LHCN-M2 (cell line): ENCODE measurements at places on chromosomes 1 and 21.
A peak's percentile ranks its signal among the peaks of the same experiment; 100 is the strongest.

DNA sequence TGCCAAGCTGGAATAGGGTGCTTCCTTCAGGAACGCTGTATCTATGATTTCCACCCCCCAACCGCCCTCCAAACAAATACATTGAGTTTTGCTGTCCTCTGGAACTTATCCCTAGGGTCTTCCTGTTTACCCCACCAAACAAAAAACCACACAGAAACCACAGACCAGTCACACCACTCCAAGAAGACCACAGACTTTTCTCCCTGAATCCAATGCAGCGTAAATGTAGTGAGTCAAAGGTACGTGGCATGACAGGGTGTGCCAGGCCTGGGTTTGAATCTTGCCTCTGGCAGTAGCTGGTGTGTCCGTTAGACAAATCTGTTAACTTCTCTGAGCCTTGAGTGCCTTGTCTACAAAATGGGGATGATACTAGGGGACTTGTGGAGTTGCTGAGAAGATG is 27.8 kb downstream of the ASAP3 start:
- peak; percentile 62 for DNase-seq

DNA sequence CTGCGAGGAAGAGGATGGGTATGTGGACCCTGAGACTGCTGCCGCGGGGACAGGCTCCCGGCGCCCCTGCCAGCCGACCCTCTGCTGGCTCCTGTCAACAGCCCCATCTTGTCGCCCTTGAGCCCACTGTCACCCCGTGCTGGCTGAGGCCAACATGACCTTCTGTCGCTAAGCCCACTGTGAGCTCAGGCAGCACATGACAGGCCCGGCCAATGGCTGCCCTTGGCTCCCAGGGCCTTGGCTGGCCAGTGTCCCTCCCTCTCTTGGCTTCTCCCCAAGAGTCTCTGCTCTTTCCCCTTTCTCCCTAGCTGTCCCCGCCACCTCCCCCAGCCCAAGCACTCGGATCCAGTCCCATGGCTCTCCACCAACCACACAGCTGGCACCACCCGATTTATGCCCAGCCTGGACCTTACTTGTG is 3.5 kb downstream of the PEX10 start:
- no peak for DNase-seq

- DNase-seq: no peak
These were observed 97.8 kb upstream of the C8B start for GRCh38 chr1:57063406-57064125.

DNA sequence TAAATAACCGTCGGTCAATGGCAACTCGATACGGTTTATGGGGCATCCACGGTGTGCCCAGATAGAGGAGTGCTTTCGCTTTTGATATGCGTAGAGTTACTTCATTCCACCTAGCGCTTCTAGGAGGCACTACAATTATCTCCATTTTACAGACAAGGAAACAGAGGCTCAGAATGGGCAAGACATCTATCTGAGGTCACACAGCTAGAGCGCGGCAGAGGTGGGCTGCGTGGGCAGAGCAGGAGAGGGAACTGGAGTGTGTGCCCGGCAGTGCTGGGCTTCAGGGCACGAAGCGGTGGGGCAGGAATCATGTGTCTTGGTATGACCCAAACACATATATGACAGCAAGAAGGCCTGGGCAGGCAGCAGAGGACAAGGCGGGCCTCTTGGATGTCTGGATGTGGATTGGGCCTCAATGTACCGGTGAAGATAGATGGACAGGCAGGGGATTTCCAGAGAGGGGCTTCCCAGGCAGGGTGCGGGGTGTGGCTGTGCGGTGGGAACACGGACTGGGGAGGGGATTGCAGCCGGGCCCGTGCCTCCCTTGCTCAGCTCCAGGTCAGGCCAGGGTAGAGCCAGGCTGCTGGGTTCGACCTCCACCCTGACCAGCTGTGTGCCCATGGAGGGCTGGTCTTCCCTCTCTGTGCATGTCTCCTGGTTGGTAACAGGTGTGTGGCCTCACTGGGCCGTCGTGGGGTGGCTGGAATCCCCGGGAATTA is 21.2 kb downstream of the TP73 start:
- no peak for DNase-seq

DNA sequence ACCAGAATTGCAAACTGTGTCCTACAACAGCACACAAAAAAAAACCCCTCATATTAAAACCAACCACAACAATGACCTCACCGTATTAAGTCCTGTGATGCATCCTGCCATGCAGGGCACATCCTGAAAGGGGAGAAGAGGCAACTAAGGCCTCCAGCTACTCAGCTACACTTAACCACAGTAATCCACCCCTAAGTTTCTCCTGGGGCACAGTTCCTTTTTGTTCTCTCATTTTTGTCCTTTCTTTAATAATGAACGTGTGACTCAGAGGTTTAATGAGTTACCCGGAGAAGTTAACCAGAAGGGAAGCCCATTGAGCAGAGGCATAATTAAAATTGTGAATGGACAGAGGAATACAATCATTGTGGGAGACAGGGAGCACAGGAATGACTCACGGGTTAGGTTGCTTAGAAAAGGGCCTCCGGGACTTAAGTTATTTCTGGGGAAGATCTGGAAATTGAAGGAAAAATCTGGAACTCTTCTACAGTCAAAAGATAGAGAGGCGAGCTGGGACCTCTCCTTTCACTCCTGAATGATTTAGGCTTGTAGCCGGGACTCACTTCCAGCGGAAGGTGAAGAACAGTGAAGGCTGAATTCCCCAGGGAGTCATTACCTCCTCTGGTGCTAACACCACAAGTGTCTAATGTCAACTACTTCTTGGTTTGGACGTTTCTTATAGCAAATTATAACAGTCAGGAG is 36.9 kb upstream of the HIVEP3 start:
- peak; percentile 94 for DNase-seq

DNA sequence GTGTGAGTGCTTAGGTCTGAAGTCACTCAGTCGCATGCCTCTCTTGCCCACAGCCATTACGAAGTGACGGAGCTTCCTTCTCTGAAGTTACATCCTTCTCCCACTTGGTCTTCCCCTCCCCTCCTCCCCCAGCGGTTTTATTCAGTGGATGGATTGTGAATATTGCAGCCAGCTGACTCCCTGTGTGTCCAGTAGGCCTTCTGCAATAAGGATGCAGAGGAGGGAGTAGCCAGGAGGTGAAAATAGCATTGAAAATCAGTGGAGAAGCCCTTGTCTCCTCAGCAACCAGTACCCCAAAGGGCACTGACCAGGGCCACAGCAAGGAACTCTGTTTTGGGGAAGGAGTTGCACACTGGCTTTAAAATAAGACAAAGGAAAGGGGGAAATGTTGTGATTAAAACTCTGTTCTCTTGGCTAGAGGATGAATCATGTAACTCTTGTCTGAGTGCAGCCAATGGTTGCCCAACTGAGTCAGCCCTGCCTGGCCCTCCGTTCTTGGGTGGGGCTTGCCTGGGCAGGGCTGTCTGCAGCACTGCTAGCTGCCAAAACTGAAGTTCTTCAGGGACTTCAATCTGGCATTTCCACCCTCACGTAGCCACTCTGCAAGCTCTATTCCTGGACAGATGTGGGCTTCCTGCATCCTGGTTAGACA is 4.3 kb downstream of the S100A10 start:
- DNase-seq: peak; percentile 87

DNA sequence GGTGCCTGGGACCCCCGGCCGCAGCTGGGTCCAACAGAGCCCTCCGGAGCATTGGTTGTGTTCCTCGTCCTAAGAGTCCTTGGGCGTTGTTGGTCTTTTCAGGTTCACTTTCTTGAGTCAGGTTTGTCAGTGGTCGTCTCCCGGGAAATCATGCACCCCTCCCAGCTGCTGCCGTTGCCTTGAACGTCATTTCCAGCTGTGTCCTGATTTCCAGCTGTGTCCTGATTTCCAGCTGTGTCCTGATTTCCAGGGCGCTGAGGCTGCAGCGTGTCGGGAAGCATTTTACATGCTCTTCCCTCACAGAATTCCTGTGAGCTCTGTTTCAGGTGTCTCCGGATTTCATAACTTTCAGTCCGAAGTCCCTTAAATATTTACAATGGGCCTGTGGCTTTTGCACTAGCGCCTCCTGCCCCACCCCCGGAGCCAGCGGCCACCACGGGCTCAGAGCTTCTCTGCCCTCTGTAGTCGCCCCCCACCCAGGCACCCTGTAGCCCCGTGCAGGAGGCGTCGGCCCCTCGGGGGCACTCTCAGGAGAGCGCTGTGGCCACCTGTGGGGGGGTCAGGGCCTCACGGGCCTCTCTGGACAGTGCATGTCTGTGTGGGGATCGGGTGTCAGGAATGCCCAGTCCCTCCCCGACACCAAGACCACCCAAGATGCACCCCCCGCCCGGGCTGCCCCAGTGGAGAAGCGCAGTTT is 66.7 kb downstream of the COL18A1 start:
- DNase-seq: peak; percentile 58

DNA sequence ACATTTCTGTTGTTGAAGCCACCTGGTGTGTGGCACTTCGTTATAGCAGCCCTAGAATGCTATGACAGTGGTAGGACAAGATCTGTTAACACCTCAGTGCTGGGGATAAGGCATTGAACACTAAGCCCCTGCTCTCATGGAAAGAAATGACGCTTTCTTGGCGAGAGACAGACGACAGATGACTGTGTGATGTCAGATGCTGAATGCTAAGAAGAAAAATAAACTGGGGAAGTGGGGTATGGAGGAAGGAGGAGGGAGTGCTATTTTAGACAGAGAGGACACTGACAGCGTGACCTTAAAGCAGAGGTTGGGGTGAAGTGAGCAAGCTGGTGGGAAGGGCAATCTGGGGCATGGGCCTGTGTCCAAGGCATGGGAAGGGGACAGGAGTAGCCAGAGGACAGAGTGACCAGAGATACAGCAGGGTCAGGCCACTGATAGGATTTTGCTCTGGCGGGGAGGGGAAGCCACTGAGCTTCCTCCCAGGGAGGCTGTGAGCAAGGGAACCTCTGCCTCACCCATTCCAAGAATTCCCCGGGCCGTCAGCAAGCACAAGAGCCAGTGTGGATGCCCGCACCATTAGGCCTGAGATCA is 15.2 kb downstream of the DOP1B start:
- DNase-seq: no peak

- DNase-seq: peak; percentile 90
These were observed 48.1 kb upstream of the GOLT1A start for GRCh38 chr1:204261746-204262505.

- no peak for DNase-seq
These were observed 136.1 kb downstream of the DISP1 start for GRCh38 chr1:222950892-222951291.

DNA sequence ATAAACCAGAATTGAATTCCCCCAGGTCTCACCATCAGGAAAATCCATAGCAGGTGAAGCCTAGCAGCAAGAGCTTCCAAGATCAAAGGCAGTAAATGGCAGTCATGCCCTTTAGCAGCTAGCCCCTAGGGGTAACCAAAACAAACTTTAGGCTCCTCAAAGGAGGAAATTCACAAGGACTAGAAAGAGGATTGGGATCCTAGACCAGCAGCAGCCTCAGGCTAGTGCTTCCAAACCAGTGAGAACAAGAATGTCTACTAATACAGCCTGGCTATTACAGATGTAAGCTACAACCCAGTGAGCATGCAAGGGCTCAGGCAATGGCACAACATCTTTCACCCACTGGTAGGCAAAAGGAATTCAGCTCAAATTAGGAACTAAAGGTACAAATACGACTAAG is 11.1 kb upstream of the RIMKLA start:
- no peak for DNase-seq

GRCh38 chr1:65422241-65423203 is 2.1 kb downstream of the LEPR start:
- DNase-seq: peak; percentile 84

DNA sequence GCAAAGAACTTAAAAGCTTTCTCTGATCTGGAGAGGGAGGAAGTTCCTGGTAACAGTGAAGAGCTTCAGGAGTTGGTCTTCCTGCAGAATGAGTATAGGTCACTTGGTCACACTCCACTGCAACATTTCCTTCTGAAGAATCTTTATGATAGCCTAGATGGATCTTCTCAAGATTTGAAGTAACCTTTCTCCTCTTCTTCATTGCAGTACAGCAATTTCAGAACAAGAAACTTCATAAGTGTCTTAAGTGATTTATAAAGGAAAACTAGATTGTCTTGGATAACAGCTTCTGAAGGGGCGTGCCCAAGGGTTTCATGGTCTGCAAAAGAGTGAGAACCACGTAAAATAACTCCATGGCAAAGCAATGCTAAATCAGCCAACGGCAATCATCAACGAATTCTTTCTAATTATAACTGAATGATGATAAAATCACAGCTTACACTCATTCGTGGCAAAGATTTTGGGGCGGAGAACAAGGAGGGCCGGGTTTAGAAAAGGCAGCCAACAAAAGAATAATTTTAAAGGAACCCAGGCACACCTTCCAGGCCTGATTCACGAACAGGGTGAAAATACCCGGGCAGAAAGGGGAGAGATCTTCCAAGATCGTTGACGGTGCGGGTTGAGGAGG is 53.9 kb upstream of the ASPM start:
- DNase-seq: peak; percentile 19

DNA sequence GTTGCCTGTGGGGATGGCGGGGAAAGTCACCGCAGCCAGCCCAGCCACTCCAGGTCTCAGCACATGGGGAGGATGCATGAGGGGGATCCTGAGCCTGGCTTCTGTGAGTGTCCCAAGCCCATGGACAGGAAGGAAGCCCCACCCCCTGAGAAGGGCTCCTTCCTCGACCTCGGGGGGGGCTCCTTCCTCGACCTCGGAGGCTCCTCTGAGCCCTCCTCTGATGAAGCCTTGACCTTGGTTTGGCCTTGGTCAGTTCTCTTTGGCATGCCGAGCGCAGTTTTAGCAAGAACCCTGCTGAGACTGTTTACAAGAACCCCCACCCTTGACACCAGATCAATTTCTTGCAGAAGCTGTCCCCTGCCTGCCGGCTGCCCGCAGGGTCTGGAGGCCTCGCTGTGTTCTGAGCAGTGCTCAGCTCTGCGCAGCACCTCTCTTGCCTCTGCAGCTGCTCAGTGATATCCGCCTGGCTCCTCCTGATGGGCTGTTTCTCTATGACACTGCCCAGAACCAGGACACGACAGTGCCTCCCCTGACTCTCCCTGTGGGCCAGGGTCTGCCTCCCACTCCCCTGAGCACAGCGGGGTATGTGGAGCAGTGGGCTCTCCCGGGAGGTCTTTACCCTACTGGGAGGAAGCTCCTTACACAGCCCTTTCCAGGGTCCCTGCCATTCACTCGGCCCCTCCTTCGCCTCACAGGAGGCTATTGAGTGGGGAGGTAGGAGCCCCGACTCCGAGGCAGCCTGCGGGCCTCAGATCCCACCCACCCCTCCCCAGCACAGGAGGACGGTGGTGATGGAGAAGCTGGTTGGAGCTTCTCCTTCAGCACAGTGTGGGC is 15.4 kb downstream of the ACTRT2 start:
- no peak for DNase-seq

- DNase-seq: no peak
These were observed 89.7 kb downstream of the DMRTA2 start for GRCh38 chr1:50333595-50333974.

DNA sequence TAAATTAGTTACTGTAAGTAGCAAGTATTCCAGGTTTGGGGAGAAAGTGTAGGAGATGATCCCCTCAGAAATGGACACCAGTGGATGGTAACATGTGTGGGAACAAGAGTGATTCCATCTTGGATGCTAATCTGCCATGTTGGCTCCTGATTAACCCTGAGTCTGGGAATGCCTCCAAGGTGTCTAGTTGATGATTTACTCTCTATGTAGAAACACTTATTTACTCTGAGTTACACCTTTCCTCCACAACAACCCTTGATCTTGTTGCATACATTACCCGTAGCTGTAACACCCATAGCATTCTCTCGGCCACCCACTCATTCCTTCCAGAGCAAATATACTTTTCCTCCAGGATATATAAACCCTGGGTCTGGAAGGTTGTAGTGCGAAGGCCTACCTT is 315.9 kb upstream of the GREM2 start:
- DNase-seq: no peak

GRCh38 chr1:177200290-177200689 is 29.5 kb downstream of the BRINP2 start:
- DNase-seq: no peak

GRCh38 chr1:21906173-21907078 is 30.7 kb downstream of the HSPG2 start:
- peak; percentile 86 for DNase-seq

- no peak for DNase-seq
These were observed 72.4 kb downstream of the POU2F1 start for GRCh38 chr1:167293057-167293456.
